ENCODE measurements at places on chromosomes 16 and 17.

GRCh38 chr17:7849751-7850504 is 4.9 kb upstream of the TMEM88 start:
- DNase-seq: no peak

GRCh38 chr16:66152181-66152580 is 214.3 kb upstream of the CDH5 start:
- DNase-seq: no peak

DNA sequence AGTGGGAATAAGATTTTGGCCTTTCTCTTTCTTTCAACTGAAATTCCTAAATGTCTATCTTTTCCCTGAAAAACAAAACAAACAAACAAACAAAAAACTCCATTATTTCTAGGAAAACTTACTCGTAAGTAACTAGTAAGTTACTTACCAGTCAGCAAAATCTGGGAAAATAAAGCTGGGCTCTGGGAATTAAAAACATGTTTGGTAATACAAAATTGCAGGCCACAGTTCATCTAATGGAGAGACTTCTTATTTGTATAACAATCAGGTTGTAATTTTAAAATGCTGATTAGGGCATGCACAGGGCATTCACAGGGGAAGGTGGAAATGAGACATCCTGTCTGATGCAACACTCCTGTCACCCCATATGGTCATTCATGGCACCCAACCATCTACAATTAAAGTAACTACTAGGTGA is 3.8 kb upstream of the WIPI1 start:
- peak; percentile 29 for DNase-seq

- no peak for DNase-seq
These were observed 2.1 kb upstream of the CAMKK1 start for GRCh38 chr17:3894911-3895343.

- DNase-seq: peak; percentile 80
These were observed 24.9 kb downstream of the ACTG1 start for GRCh38 chr17:81487487-81488275.

- DNase-seq: no peak
These were observed 54.1 kb downstream of the FTO start for GRCh38 chr16:53757971-53758609.

GRCh38 chr16:86631444-86631843 is 53.1 kb downstream of the FOXL1 start:
- no peak for DNase-seq

DNA sequence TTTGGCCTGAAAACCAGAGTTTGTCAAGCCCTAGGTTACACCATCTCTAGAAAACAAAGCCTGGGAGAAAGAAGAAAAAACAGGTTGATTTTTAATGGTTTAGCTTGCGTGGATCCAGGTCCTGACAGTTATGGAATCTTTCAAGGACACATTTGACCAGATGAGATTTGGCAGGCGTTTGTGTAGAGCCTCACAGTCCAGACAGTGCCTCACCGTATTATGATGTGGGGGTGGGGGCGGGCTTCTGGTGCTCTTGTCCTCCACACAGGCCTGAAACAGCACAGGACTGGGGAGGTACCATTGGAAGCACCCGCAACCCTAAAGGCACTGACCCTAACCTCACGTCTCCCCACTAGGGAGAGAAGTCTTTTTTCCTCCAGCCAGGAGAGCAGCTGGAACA is 19.6 kb downstream of the MVP start:
- DNase-seq: no peak

DNA sequence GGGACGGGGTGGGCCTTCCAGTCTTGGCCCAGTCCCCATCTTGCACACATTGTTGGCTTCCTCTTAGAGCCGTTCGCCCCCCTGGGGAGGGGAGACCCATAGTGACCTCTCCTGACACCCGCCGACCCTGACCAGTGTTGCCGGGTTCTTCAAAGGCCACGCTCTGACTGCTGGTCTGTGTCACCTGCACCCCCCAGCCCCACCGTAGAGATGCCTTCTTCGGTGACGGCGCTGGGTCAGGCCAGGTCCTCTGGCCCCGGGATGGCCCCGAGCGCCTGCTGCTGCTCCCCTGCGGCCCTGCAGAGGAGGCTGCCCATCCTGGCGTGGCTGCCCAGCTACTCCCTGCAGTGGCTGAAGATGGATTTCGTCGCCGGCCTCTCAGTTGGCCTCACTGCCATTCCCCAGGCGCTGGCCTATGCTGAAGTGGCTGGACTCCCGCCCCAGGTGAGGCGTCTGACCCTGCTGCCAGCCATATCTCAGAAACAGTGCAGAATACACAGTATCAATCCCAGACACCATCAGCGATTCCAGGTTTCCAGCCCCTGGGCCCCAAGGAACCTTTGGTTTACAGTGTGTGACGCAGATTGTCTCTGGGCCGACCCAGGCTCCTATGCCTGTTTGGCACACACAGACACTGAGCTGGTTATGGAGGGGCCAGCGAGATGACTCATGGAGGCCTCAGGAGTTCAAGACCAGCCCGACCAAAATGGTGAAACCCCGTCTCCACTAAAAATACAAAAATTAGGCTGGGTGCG is 1.3 kb downstream of the SLC26A11 start:
- no peak for DNase-seq

GRCh38 chr16:73037331-73037745 is 10.6 kb downstream of the ZFHX3 start:
- DNase-seq: no peak

DNA sequence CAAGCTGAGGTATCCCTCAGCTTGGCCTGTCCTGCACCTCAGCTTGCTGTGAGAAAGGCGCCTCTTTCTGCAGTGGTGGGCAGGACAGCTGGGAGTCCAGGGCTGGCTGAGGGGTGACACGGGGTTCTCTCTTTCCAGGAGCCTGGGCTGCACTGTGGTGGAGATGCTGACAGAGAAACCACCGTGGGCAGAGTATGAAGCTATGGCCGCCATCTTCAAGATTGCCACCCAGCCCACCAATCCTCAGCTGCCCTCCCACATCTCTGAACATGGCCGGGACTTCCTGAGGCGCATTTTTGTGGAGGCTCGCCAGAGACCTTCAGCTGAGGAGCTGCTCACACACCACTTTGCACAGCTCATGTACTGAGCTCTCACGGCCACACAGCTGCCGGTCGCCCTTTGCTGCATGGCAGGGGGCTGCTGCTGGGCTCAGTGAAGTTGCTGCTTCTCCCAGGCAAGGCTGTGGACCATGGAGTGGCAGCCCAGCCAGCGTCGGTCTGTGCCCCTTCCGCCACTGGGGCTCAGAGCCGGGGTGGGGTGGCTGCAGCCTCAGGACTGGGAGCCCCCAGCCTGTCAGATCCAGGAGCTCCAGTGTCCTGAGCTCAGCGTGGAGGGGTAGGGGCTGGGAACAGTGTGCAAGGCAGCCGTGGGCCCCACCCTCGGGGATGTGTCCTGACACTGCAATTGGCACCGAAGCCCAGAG is 6.4 kb downstream of the LIMD2 start:
- no peak for DNase-seq

DNA sequence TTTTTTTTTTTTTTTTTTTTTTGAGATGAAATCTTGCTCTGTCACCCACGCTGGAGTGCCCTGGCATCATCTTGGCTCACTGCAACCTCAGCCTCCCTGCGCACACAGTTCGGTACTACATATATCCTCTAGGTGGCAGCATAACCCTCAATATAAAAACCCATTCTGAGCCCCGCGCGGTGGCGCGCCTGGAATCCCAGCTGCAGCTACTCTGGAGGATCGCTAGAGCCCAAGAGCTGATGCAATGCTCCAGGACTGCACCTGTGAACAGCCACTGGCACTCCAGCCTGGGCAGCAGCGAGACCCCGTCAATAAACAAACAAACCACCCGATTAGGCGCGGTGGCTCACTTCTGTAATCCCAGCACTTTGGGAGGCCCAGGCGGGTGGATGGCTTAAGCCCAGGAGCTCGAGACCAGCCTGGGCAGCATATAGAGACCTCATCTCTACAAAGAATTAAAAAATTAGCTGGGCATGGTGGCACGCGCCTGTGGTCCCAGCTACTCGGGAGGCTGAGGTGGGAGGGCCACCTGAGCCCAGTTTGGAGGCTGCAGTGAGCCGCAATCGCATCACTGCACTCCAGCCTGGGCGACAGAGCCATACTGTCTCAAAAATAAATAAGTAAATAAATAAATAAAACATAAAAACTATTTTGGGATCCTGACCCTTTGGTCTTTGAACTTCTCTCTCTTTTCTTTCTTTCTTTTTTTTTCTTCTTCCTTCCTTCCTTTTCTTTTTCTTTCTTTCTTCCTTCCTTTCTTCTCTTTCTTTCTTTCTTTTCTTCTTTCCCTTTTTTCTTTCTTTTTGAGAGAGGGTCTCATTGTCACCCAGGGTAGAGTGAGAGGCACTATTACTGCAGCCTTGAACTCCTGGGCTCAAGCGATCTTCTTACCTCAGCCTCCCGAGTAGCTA is 15.4 kb upstream of the AKAP10 start:
- peak; percentile 79 for DNase-seq

GRCh38 chr17:64306850-64307463 is 43.9 kb upstream of the TEX2 start:
- DNase-seq: peak; percentile 74

- DNase-seq: peak; percentile 71
These were observed 1.0 kb upstream of the AIPL1 start for GRCh38 chr17:6435968-6436367.

- DNase-seq: no peak
These were observed 242.7 kb downstream of the HAPSTR1 start for GRCh38 chr16:9334103-9334502.

- DNase-seq: no peak
These were observed 93.8 kb downstream of the USP31 start for GRCh38 chr16:23055481-23055880.

GRCh38 chr17:47708864-47709541 is 15.0 kb downstream of the TBKBP1 start:
- no peak for DNase-seq

DNA sequence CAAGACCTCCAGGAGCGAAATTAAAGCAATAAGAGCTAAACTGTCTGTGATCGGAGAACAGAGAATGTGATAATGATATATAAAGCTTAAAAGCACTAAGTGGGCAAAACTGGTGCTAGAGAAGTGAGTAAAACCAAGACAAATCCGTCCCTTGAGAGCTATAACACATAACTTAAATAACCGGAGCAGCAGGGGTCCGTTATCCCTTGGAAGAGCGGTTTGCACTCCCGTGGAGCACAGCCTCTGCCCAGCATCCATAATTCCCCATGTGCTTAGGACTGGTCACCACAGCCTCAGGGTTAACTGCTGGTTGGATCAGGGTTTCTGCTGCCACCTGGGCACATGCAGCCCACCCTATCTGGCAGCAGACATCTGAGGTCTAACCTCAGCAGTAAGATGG is 489.0 kb downstream of the NPIPA7 start:
- DNase-seq: no peak

DNA sequence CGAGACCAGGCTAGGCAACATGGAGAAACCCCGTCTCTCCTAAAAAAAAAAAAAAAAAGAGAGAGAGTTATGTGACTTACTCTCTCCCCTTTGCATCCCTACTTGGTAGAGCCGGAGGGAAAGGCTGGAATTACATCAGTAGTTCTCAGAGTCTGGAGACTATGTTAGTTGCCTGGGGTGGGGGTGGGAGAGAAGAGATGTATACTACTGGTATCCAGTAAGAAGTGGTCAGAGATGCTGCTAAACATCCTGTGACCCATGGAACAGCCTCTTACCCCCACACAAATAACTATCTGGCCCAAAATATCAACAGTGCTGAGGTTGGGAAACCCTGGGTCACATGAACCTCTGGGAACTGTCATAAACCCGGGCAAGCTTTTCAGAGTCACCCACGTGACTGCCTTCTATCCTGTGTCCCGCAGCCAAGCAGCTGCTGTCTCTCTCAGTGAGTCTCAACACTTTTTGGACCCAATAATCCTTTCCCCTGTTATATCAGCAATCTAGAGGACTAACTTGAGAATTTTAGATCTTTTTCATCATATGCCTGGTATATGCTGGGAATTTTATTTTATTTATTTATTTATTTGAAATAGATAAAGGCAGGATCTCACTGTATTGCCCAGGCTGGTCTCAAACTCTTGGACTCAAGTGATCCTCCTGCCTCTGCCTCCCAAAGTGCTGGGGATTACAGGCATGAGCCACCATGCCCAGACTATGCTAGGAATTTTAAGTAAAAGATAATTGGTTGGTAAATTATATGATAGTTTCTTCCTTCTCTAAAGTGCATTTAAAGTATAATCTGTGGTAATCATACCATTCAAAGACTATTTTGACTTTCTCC is 8.7 kb downstream of the EIF1 start:
- no peak for DNase-seq

- no peak for DNase-seq
These were observed 3.5 kb downstream of the CSNK1D start for GRCh38 chr17:82269882-82270500.

- DNase-seq: no peak
These were observed 10.2 kb downstream of the RSAD1 start for GRCh38 chr17:50488880-50489279.

DNA sequence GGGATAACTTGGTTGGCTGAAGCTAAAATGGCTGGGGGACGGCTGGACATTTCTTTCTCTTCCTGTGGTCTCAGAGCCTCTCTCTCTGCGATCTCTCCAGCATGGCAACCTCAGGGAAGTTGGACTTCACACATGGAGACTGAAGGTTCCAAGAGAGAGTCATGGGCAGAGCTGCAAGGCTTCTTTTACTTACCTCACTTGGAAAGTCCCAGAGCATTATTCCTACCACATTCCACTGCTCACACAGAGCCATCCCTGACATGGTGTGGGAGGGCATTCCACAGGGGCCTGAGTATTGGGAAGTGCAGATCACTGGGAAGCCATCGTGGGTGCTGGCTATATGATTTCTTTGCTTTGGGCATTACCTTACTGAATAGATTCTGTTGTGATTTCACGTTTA is 9.8 kb upstream of the SLC6A2 start:
- no peak for DNase-seq

- peak; percentile 83 for DNase-seq
These were observed 59.6 kb downstream of the WSB1 start for GRCh38 chr17:27353461-27354050.

GRCh38 chr17:2705263-2705662 is 6.3 kb downstream of the CLUH start:
- no peak for DNase-seq

DNA sequence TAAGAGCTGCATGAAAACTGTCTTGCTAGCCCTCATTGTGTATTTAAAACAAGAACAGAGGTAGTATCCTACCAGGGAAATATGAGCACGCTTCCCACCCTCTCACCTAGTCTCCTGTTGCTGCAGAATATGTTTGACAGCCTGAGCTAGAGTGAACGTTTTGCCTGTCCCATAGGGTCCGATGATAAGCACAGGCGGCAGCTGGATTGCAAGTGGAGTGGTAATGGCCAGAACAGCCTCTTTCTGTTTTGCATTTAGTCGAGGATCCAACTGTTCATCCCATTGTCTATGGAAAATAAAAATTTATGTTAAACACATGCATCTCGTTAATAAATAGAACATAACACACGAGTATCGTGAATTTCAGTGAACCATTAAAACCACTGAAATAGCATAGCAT is 84.2 kb downstream of the HELZ start:
- DNase-seq: no peak

- no peak for DNase-seq
These were observed 247.4 kb downstream of the SHISA9 start for GRCh38 chr16:13148836-13149235.
